ENCODE measurements at places on chromosomes 11 and 22.

DNA sequence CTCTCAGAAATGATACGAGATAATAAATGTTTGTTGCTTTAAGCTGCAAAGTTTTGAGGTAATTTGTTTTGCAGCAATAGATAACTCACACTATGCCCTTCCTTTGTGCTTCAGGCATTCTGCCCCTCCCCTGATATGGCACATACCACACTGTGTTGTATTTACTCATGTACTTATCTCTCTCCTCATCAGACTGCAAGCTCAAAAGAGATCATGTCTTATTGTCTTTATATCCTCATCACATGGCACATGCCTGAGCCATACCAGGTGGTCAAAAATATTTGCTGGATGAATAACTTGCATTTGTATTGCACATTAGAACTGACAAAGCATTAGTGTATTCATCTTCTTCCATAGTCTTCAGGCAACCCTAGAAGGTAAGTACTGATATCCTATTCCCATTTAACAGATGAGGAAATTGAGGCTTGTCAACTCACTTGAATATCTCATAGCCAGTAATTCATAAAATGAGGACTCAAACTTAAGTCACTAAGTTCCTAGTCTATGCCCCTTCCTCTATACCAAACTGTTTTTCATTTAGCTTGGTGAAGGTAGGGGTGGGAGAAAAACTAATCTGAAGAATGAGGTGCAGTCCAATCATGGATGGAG, 83.9 kb upstream of the EED start:
- DNase-seq, result no peak

DNA sequence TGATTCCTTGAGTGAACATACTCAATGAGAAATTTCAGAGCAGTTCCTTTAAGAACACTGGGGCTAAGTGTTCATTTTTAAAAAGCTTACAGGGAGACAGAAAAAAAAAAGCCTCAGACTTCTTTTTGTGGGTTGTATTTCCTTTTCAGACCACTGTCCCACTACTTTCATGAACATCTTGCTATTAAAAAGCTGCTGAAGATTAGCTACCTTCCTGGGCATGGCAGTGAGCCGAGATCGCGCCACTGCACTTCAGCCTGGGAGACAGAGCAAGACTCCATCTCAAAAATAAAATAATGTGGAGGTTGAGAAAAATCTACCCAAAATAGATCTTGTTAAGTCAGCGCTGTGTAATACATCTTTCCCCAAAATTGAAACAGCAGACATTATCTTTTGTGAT, 10.8 kb downstream of the TRAF6 start:
- DNase-seq, result no peak

- no peak for DNase-seq
These were observed 2.0 kb upstream of the FJX1 start for GRCh38 chr11:35615921-35616900.

GRCh38 chr11:27212248-27212780, 150.7 kb downstream of the CCDC34 start:
- DNase-seq, result no peak

GRCh38 chr11:16618431-16618830, 120.0 kb upstream of the C11orf58 start:
- no peak for DNase-seq

GRCh38 chr11:47924184-47924691, 56.1 kb upstream of the PTPRJ start:
- DNase-seq, result no peak

- no peak for DNase-seq
These were observed 2.5 kb downstream of the CHORDC1 start for GRCh38 chr11:90220391-90220790.

GRCh38 chr11:131353766-131354165, 16.6 kb upstream of the NTM start:
- DNase-seq, result no peak

DNA sequence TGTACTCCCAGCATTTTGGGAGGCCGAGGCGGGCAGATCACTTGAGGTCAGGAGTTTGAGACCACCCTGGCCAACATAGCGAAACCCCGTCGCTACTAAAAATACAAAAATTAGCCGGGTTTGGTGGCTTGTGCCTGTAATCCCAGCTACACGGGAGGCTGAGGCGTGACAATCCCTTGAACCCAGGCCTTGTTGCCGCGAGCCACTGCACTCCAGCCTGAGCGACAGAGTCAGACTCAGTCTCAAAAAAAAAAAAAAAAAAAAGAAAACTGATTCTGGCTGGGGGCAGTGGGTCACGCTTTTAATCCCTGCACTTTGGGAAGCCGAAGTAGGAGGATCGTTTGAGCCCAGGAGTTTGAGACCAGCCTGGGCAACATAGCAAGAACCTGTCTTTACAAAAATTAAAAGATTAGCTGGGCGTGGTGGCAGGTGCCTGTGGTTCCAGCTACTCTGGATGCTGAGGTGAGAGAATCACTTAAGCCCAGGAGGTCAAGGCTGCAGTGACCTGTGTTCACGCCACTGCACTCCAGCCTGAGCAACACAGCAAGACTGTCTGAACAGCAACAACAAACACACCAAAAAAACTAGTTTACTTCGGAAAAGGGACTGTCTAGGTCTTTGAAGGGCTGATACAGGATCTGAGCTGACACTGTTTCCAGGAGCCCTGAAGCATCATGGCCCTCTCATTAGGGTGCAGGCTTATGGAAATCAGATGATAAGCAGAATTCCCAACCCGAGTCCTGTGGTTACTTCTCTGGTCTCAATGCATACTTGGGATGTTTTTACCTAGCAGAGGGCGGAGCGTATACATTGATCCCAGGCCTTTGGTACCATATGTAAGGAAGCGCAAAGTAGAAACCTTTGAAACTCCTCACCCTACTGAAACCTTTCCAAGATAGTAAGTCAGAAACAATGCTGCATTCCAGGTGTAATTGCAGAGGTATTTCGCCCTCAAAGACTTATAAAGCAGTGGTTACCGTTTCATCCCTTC, 1.8 kb upstream of the CHKB start:
- no peak for DNase-seq

DNA sequence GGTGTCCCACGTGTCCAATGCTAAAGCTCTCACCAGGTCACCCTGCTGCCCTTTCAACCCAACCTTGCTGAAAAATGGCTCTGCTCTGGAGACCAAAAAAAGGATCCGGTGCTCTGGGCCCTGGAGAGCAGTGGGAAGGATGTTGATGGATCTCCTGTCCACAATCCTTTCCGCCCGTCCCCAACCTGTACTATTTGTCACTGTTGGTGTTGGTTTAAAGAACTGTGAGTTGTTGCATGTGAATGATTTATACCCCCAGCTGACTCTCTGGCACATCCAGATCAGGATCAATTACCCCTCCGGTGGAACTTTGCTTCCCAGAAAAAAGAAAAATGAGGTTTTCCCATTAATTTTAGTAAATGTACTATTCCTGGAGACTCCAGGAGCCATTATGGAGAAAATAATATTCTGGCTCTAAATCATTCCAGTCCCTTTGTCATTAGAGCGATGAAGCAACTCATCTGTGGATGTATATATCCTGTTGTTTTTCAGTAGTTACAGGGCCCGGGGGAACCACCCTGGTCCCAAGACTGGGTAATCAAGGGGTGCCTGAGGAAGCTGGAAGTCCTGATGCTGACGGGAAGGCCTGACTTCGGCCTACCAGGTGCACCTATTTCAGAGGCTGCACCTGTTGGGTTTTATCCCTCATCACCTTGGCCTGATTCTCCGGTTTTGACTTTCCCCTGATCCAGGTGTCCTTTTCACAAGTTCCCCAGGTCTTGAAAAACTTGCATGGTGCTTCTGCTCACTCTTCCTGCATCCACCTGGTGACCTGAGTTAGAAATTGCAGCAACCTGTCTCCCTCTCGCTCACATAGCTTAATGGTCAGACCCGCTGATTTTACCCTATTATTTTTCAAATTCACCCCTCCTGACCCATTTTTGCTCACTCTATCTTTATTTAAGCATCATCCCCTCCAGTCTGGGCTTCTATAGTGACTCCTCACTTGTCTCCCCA, 209.2 kb upstream of the SEZ6L start:
- no peak for DNase-seq
